ENCODE measurements at places on chromosomes 5 and 9.

- DNase-seq: peak; percentile 82
These were observed 1.2 kb downstream of the MAP1B start for GRCh38 chr5:72108202-72109061.

DNA sequence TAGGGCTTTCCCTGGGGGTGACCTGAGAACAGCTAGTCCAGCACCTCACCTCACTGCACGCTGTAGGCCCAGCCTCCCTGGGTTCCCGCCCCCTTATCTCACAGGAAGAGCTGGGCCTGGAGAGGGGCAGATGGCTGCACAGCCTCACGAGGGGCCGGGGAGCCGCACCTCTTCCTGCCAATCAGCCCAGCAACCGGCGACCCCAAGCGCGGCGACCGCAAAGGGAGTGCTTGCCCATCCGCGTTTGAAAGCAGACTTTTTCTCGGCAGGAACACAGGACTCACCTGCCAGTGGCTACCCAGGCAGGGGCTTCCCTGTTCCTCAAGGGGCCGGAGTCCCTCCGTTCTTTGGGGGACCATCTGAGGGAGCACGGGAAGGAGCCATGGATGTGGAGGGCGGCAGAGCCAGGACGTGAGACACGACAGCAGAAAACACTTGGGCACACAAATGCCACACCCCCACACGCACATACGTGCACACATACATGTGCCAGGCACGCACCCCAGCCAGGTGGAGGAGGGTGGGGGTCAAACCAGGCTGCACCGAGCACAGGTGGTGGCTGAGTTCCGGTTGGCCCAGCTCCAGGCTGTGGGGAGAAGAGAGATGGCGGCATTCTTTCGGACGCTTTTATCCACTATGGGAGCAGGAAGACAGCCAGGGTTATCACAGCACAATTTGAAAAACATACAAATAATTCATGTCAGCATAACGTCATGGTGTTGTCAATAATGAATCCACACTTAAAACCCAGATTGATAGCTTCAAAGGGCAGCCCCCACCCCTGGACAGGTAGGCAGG is 11.3 kb downstream of the TMEM250 start:
- no peak for DNase-seq

GRCh38 chr5:155193029-155193428 is 179.5 kb downstream of the KIF4B start:
- no peak for DNase-seq

- DNase-seq: no peak
These were observed 26.4 kb upstream of the CMYA5 start for GRCh38 chr5:79663212-79663611.

DNA sequence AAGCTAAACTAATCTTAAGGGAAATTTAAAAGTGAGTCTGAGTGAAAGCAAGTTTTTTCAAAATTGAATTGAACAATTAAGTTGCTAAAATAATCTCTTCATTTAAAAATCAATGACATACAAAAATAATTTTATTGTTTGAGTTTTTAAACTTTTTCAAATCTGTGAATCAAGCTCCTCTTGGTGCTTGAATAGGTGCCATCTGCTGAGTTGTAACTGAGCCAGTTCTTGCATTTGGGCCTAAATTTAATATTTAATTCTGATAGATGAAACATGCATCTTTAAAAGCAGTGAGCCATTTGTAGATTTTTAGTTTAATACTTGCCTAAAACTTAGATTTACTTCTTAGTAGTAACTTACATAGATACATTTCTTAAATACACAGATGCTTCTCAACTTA is 31.8 kb downstream of the SPATA31D1 start:
- DNase-seq: no peak

DNA sequence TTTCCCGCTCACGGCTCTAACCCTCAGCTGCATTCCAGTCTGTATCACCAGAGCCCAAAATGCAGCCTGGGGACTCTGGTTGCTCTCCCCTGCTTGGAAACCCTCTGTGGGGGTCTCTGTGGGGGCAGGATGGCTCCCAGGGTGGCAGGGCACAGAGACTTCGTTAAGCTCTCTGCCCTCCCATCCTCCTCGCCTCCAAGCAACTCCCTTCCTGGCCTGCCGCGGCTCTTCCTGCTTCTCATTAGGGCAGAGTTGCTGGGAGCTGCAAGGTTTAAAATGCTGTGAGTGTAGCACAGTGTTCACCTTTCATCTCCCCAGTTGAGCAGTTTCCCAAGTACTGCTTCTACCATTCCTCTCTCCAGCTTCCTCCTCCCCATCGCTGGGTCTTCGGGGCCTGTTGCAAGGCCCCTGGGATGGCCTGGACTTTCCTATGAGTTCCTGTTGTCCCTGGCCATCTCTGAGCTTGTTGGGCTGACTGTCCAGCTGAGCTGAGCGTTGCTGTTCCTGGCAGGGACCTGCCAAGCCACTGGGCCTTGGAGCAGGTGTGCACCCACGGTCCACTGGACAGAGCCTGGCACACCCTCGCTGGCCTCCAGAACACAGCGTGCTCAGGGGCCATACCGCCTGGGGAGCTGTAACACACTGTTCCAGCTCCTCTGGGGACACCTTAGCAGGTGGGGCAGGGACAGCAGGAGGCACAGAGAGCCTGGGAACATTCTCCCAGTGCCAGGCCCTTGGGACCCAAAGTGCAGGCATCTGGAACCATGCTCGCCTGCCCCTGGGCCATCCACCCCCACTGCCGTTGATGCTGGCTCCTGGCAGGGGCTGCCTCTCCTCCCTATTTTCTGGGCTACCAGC is 188.4 kb downstream of the C9orf50 start:
- DNase-seq: no peak

- DNase-seq: no peak
These were observed 138.6 kb downstream of the TRIO start for GRCh38 chr5:14281746-14282181.

DNA sequence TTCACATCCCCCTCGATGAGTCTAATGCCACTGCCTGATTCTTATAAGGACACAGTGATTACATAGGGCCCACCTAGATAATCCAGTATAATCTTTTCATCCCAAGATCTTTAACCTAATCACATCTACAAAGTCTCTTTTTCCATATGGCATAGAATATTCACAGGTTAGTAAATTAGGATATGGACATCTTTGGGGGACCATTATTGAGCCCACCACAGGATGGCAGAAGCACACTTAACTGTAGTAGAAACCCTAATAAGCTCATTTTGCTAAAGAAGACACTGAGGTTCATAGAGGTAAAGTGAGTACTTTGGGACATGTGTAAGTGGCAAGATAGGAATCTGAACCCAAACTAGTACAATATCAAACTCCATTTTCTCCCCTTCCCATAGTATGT is 38.9 kb downstream of the ASTN2 start:
- DNase-seq: no peak

DNA sequence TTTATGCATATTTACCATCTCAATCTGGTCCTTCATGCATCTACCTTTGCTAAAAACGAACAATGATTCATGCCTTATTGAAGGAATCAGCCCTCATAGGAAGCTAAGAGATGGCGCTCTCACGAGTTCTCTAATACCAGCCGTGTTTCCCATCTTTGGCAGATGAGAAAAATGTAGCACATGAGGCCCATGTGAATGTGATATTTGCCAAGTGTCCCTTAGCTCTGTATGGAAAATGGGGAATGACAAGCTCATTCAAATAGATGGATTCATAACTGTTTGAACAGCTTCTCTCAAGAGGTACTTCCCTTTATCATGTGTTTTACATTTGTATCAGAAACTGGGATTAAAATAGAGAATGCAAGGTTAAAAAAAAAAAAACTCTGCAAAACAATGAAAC is 66.1 kb downstream of the TTC39B start:
- no peak for DNase-seq

- no peak for DNase-seq
These were observed 456.8 kb downstream of the DMAC1 start for GRCh38 chr9:7342736-7343135.

GRCh38 chr5:122498163-122498562 is 186.1 kb downstream of the SNCAIP start:
- DNase-seq: peak; percentile 42

- no peak for DNase-seq
These were observed 120.5 kb downstream of the PAX5 start for GRCh38 chr9:36913393-36914211.

DNA sequence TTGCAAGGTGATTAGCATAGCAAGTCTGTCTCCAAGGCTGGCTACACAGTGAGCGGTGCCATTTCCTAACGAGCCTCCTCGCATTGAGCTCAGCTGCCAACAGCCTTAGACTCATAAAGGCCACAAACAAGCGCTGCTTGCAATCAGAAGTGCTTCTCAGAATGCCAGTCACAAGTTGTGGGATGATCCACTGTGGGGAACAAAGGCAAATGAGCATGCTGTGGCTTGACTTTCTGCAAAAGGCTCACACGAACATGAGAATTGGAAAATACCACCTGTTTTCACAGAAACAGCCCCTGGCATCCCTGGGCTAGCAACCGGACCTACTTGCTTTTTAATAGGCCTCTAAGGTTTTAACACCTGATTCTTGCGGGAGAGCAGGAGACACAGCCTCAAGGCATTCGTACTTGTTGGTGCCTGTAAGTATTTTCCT is 215.5 kb downstream of the FANCC start:
- DNase-seq: no peak

DNA sequence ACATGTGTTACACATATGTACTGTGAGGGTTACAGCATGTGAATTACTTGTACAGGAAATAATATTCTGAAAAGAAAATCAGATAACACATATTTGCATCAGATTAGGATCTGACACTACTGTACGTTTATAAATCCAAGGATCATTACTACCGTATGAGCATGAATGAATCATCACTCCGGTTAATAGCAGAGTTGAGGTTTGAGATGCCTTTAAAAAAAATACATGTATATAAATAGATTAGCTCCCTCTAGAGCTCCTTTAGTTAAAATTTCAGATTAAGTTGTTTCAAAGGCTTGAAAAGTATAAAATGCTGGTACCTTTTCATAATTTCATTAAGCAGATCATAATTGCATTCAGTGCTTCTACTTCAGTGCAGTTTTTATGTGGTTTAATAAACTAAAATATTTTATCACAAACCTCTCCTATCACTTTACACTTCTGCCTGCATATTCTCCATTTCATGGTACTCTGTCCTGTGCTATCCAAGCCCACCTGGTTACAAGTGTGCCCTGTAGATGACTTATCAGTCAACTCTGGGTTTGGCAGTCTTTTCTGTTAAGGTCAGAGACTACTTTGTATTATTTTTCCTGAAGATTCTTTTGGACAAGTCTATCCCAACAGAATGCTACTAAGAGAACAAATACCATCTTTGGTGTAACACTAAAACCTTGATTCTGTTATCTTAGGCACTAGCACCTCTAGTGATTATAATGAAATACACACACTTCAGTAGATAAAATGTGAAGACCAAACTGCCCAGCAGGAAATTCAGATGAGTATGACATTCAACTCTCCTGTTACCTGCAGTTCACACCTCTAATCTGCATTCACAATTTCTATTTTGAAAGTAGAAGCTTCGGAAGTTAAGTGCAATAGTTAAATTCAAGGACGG is 48.0 kb upstream of the POU5F2 start:
- peak; percentile 78 for DNase-seq

DNA sequence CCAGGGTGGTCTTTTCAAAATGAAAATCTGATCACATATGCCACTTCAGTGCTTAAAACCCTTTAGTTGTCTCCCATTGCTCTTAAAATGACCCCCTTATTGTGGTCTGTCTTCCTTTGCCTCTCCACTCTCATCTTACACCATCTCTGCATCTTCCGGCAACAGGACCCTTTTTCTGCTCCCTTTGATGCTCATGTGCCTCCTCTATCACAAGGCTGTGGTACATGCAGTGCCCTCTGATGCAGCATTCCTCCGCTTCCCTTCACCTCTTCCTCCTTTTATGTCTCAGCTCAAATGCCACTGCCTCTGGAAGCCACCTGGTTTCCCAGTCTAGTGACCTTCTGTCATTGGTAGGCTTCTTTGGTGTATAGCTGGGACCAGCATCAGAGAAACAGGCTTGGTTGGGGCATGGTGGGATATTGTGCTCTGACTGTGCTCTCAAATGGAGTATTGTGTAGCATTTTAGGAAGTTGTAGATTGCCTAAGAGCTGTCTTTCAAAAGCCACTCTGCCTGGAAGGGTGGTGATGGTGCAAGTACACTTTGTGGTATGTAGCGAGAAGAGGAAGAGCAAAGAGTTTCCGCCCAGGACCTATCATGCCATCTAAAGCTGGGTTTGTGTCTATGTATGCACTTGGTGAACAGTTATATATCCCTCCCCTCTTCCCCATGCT is 28.1 kb downstream of the ARHGAP26 start:
- DNase-seq: no peak

DNA sequence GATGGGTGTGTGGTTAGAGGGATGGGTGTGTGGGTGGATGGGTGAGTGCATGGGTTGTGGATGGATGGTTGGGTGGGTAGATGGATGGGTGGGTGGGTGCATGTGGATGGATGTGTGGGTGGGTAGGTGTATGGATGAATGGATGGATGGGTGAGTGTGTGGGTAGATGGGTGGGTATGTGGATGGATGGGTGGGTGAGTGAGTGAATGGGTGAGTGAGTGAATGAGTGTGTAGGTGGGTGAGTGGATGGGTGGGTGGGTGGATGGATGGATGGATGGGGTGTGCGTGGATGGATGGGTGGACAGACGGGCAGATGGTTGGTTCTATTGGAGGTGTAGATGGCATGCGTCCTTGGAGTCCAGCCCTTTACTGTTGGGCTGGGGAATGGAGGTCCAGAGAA is 17.2 kb downstream of the STKLD1 start:
- DNase-seq: no peak

DNA sequence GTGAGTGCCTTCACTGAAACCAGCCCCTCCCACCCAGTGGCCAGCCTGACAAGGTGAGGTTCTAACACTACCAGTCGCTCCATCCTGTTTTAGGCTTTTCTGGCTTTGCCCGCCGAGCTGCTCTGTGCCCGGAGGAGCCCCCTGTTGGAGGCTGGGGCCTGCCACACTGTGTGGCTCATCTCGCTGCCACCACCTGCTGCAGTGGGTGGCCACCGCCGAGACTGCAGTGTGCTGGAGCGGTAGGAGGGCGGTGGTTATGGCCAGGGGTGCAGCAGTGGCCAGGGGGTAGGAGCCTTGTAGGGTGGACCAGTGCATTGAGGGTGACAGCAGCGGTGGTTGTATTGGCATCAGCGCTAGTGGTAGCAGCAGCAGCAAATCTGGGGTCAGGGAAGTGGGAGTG is 74.7 kb upstream of the PCAT7 start:
- DNase-seq: no peak

DNA sequence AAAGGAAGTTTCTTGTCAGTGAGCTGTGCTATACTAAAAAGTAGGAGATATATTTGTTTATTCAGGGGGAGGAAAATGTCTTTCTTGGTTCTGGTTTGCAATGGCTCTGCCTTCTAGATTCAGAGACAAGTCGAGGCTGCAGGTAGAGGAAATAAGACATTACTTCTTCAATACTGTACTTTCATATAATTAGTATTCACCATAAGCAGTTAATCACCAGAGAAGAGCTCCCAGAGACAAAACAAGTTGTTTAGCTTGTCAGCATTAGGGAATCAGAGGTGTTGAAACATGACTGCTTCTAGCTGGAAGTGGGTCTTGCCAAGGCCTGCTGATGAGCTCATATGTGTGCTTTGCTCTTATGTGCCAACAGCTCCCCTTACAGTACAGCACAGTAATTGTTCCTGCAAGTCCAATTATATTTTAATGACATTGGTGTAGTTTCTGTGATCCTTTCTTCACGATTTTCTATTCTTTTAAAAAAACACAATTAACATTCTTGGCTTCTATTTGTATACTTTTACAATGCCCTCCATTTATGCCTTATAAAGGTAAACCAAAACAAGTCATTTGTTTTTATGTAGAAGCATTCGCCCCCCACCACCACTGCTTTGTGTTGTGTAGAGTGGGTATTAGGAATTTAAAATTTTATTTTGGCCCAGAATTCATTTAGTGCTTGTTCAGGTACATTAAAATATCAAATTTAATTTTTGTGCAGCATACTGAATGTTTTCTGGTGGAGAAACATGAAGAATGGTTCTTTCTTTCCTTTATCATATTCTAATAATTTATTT is 112.2 kb downstream of the RPS23 start:
- DNase-seq: peak; percentile 85
